ENCODE measurements at places on chromosomes 3 and 15. TPM values are rescaled to one million over a fixed set of nuclear protein-coding genes. Genes with fewer than 3 reads are reported as not detected.

The STAB1 gene
- 0.28 TPM for total RNA-seq

The C3orf20 gene
- total RNA-seq, result 0.04 TPM

The KBTBD13 gene
- not detected for total RNA-seq

The GOLGA6L4 gene
- 1.7 TPM for total RNA-seq

The SMAD6 gene
- total RNA-seq, result 2.6 TPM

The NPAP1 gene
- not detected for total RNA-seq

The GOLGA8J gene
- not detected for total RNA-seq

The MYZAP gene
- 0.13 TPM for total RNA-seq

The ASB14 gene
- not detected for total RNA-seq

The SPTSSB gene
- total RNA-seq, result 0.84 TPM

The FBXO40 gene
- not detected for total RNA-seq

The FLNB gene
- 130 TPM for total RNA-seq
